ENCODE measurements at places on chromosomes 5 and 9.

GRCh38 chr5:56433039-56433617 lies 200.0 kb upstream of the ANKRD55 start:
- DNase-seq, result no peak

DNA sequence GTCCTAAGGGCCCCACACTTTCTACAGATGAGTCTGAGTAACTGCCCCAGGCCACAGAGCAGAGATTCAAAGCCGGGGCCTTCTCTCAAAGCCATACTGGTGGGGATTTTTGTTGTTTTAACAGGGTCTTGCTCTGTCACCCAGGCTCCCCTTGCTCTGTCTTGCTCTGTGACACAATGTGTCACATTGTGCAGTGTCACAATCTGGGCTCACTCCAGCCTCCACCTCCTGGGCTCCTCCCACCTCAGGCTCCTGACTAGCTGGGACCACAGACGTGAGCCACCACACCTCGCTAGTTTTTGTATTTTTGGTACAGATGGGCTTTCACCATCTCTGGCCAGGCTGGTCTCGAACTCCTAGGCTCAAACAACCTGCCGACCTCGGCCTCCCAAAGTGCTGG lies 8.6 kb downstream of the AGPAT2 start:
- DNase-seq, result no peak

DNA sequence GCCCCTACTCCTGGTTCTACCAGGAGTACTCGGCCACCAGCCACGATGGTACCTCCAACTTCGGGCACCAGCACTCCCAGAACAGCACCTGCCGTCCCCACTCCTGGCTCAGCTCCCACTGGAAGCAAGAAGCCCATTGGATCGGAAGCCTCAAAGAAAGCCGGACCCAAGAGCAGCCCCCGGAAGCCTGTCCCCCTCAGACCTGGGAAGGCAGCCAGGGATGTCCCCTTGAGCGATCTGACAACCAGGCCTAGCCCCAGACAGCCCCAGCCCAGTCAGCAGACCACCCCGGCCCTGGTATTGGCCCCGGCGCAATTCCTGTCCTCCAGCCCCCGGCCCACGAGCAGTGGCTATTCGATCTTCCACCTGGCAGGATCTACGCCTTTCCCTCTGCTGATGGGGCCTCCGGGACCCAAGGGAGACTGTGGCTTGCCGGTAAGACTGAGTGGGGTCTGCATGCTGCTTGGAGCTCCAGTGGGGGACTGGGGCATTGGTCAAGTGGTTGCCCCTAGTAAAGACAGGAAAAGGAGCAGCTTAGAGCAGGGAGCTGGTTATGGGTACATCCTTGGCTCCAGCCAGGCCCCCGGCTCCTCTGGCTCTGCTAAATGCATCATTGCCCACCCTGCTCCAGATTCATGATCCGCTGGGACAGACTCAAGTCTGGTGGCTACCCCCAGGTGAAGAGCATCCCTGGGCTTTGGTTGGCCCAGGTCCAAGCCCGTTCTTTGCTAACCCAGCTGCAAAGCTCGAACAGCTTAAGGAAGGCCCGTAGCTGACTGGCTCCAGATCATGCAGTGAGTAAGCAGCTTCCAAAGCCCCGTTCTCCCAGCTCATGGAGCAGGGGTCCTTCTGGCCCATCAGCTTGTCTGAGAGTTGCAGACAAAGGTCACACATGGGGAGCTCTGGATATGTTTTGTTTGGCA lies 14.0 kb downstream of the COL27A1 start:
- DNase-seq, result no peak

GRCh38 chr5:109281136-109281690 lies 128.6 kb downstream of the PJA2 start:
- no peak for DNase-seq

DNA sequence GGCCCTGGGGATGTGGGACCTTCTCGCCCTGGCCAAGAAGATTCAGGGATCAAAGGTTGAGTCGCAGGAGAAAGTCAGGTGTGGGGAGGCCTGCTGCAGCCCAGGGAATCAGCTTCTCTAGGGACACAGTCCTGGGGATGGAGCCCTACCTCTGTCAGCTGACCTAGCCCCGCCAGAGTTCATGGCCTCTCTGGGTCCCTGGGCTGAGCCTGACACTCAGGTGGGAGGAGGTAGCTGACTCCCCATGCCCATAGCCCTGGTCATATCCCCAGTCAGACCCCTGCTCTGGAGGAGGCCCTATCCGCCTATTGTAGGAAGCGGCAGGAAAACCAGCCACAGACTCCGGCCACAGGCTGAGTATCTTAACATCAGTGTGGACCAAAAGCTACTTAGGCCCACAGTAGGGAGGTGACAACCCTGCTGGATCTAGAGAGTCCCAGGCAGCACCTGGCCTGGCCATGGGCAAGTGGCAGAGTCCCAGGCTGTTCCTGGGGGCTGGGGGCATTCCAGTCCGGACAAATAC lies 15.0 kb upstream of the MRNIP start:
- DNase-seq, result no peak

- DNase-seq, result no peak
These were observed 125.9 kb downstream of the TRPM3 start for GRCh38 chr9:70995511-70995910.

GRCh38 chr5:88677376-88677895 lies 205.5 kb downstream of the MEF2C start:
- DNase-seq, result no peak

DNA sequence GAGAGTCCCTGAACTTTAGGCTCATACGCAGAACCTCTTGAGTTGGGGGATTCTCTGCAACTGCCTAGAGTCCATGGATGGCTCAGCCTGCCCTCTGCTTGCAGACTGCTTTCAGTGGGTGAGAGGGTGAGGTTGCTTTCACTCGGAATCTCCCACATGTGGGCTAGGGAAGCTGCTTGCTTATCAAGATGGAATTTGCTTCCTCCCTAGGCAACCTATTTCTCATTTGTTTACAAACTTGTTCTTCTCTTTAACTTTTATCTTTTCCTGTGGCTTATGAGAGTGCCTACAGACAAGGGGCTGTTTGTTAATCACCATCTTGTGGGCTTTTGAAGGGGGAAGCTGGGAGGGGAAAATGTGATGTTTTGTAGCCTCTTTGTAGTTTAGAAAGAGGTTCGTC lies 10.0 kb downstream of the TLE4 start:
- DNase-seq, result no peak

GRCh38 chr5:13740471-13740870 lies 204.0 kb downstream of the DNAH5 start:
- DNase-seq, result no peak

DNA sequence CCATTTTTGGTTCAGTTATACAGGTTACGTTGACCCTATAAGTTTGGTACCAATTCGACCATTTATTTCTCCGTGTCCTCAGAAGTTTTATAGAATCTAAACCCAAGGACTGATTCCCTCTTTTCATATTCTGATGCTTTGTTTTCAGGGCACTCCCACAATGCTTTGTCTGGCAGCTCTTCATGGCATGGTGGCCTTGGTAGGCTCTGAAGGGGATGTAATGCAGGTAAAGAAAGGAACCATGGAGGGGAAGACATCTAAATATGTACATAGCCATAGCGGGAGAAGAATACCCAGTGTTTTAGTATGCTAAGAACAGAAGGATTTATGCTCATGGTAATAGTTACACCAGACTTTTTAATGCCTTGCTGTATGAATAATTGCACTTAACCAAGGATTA lies 82.7 kb downstream of the HACD4 start:
- DNase-seq, result no peak

GRCh38 chr5:115209279-115209678 lies 39.6 kb upstream of the TRIM36 start:
- DNase-seq, result no peak

DNA sequence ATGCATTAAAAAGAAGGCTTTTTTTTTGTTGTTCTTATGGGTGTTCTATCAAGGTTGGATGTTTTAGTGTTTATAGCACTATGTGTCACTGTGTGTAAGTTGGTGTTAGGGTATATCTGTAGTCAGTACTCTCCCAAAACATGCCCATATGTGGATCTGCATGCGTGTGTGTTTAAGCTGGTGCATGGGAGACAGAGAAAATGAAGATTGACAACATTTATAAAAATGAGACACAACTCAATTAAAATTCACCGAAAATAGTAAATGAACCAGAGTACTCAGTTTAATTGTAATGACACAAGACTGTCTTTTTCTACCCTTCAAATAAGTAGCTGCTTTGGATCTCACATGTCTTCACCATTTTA lies 323.4 kb downstream of the TMEM161B start:
- DNase-seq, result no peak

DNA sequence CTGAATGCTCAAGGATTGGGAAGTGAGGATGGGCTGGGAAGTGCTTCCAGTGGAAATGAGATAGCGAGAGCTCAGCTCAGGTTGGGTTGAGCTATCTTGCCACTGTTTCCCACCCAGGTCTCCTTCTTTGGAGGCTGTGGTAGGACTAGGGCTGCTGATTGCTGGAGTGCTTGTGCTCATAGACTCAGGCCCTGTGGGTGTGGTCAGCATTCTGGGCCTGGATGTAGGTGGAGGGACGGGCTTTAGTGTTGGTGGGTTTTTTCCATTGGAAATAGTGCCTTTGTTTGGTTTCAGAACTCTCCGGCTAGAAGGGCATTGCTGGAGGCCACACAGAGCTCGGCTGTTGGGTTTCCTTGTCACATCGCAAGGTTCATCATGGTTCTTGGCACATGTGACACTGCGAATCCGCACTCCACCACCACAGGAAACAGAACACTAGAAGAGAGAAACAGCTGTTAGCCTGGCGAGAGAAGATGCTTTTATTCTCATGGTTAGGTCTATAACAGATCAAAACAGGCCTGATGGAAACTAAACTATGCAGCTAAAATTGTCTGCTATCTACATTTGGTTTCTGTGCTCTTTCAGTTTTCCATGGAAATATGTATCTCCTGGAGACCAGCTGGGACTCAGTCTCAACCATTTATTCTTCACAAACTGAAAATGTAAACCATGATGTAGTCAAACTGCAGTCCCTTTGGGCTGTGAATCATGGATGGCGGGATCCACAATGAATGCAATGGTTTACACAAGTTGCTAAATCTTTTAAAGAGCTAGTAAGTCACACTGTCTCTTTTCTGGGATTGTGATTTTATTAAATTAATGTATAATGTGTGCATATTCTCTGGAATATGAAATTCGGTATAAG lies 136.2 kb downstream of the TARS1 start:
- no peak for DNase-seq

DNA sequence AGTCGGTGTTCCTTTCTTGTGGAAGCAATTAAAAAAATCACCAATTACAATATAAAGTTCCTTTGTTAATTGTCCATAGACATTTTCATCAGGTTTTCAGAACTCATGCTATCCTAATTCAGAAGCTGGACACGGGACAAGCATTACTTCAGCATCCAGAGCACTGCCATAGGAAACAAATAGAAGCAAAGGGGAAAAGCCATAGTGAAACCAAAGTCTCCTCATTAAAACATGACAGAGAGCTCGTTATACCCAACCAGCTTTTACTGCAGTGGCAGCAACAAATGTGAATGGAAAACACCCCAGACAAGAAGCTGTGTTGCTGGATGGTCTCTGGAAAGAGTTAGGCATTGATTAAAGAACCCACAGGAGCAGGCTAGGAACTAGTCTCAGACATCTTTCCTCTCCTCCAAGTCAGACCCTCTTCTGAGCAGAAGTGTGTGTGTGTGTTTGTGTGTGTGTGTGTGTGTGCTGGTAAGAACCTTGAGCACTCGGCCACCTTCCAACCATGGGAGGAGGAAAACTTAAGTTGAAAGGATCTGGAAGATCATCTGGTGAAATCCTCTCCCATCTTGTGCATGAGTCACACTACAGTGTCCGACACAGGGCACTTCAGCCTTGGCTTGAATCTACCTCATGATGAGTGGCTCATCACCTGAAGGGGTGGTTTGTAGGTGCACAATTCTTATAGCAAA lies 162.6 kb upstream of the ADAMTS16 start:
- DNase-seq, result no peak

- no peak for DNase-seq
These were observed 5.6 kb upstream of the HNRNPAB start for GRCh38 chr5:178198706-178199105.

GRCh38 chr5:15689836-15690235 lies 189.9 kb downstream of the FBXL7 start:
- no peak for DNase-seq

DNA sequence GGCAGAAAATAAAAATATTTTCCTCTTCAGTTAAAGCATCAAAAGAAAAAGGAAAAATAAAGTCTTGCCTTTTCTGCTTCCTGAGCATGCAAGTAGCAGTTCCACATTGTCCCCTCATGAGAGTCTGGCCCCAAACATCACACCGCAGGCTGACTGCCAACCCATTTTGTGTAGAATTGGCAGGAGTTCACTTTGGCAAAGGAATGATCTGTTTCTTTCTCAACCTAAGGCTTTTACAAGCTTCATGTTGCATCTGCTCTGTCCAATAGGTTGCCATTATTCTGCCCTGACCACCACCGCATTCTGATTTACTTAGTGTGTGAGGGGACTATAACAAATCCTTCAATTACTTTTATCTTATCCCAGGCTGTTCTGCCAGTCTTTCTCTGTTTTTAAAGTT lies 249.5 kb downstream of the ISL1 start:
- no peak for DNase-seq

- no peak for DNase-seq
These were observed 3.3 kb downstream of the ANKRD33B start for GRCh38 chr5:10567121-10567591.

DNA sequence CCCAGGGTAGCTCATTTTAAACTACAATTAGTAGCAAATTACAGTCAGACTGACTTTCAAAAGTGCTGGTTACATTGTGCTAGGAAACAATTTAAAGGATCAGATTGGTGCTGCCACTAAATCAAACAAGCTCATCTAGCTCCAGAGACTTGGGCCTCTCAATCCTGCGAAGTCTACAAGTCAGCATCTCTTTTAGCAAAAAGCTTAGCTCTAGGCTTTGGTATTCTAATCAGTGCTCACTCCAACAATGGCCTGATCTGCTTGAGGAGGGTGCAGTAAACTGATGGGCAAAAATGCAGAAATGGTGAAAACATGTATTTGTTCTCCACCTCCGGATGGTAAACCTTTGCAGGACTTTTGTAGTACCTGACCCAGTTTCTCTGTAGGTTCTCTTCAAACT lies 47.0 kb upstream of the SEMA6A start:
- DNase-seq, result no peak

GRCh38 chr5:76794871-76795270 lies 24.0 kb upstream of the F2RL1 start:
- DNase-seq, result no peak

DNA sequence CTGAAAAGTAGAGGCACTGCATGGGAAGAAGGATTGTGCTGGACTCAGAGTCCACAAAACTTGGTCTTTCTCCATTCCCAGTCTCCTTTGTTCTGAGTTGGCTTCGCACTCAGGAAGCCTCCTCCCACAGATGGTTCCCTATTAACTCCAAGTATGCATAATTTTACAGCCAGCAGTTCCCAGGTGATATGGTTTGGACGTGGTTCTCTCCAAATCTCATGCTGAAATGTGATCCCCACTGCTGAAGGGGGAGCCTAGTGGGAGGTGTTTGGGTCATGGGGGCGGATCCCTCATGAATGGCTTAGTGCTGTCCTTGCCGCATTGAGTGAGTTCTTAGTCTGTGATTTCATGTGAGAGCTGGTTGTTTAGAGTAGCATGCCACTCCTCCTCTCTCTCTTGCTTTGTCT lies 86.6 kb downstream of the FEM1C start:
- no peak for DNase-seq

- DNase-seq, result no peak
These were observed 194.5 kb downstream of the ICE1 start for GRCh38 chr5:5617024-5617423.

GRCh38 chr9:5843794-5844471 lies 11.0 kb upstream of the ERMP1 start:
- no peak for DNase-seq

GRCh38 chr9:133822430-133823065 lies 84.4 kb upstream of the SARDH start:
- DNase-seq, result no peak

- no peak for DNase-seq
These were observed 91.8 kb upstream of the DPYSL3 start for GRCh38 chr5:147601652-147602051.

- DNase-seq, result no peak
These were observed 10.4 kb downstream of the MED27 start for GRCh38 chr9:132069046-132069898.
